ENCODE measurements at places on chromosomes 4 and X.
A peak's percentile ranks its signal among the peaks of the same experiment; 100 is the strongest.

DNA sequence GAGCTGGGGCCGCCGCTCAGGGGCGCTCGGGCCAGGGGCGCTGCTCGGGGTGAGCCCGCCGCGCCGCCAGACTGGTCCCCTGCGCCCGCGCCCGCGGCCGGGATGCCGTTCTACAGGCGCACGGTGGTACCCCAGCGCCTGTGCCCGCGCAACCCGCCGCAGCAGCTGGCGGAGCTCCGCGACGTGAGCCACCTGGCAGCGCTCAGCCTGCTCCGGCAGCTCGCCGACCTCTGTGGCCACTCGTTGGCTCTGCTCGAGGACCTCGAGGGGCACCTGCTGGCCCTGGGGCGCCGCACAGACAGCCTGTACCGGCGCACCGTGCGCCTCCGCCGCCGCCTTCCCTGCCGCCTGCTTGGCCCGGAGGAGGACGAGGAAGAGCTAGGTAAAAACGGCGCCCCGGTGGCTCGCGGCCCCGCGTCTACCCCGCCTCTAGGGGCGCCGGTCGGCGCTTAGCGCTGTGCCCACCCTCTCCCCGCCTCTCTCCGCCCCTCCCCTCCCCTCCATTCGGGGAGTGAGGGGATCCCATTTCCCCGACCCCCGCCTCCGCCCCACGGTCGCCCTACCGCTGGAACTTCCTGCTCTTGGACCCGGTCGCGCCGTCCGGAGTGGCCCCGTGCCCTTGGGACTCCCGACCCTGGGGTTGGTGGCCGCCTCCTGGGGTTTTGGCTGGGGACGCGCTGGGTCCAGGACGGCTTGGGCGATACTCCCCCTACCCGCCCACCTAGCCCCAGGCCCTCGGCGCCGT lies 513 bp downstream of the NHSL2 start:
- DNase-seq = peak; percentile 21

- DNase-seq = no peak
These were observed 42.0 kb downstream of the TEC start for GRCh38 chr4:48227662-48228061.

DNA sequence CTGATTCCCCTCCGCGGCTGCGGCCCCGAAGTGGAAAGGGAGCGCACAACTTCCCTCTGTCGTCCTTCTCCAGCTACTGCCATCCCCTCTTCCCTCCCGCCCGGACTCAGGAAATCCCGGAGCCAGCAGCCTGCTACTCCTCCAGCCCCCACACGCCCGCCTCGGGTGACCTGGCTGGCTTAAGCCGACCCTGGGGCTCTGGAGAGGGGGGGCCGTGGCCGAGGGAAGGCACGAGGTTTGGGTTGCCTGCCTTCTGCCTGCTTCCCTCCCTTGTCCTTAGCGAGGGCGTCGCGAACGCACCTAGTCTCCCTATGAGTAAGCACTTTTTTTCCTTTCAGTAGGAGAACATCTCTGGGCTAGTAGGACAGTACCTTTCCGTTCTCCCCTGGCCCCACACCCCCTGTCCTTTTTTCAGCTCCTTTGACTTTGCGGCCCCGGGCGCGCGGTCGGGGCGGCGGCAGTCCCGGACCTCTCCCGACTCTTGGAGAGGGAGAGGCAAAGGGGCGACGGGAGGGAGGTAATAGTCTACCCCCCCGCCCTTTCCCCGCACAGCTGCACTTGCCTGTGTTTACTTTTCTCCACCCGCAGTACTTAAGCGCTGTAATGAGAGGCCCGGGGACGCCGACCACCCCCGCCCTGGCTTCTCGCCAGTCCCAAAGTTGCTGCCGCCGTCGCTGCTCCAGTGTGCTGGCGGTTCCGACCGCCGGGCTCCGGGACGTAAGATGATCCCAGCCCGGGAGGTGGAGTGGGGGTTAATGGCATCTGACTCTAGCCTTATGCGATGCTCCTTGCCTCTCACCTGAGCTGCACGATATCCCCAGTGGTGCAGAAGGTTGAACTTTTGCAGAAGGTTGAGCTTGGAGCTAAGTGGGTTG lies 868 bp downstream of the PLS3 start:
- peak; percentile 74 for DNase-seq

DNA sequence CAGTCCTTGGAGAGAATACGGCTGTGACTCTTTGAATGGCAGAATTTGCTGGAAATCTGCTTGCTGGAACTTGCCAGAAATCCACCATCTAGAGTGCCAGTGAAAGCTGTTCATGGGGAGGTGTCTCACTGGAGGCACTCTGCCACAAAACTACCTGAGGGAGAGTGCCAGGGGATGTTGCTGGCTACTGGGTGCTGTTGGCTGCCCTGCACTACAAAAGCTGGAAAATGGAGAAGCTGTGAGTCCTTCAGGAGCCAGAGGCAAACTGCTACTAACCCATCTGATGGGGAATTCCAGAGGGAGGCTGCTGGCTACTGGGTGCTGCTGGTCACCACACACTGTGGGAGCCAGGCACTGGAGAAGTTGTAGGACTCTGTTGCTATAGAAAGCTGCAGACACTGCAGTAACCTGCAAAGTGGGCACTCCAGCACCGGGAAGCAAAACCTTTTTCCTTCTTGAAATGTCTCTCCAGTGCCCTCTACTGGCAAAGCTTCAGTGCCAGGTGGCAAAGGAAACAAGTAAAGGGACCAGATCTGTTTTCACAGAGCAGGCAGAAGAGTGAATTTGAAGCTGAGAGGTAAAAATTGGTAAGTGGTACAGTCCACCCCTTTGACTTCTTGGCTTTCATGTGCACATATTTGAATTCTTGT lies 47.8 kb upstream of the HSD17B10 start:
- DNase-seq = peak; percentile 18

DNA sequence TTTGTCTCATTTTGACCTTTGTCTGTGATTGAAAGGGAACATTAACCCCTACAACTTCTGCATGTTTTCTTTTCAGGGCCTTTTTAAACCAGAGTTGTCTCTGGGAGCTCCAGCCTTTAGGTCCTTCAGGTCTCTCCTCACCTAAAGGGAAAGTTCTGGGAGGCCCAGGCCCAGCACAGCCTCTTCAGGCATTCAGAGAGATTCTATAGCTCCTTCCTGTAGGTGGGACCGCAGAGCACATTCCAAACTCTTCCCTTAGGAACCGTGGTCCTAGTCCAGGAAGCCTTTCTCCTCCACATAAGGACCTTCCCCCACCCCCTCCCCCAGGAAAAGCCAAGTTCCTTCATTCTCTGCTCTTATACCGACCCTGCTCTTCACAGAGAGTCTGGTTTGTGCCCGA lies 14.9 kb downstream of the NKX6-1 start:
- DNase-seq = no peak

DNA sequence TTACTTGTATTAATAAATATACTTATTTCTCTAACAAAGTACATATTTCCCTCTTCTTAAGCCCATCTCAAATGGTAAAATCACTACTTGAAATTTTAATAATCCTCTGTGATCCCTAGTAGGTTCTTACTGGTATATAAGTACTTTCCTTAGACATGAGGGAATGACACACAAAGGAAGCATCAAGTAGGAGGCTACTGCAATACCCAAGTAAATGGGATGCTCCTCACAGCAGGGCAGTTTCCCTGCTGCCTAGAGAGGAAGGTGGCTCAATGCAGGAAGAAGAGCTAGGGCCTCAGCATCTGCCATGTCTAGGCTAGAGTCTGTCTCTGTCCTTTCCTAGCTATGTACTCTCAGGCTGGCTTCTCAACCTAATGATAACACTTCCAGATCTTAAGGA lies 122.1 kb upstream of the DIPK2B start:
- no peak for DNase-seq

GRCh38 chr4:179804440-179804839 lies 2362.2 kb upstream of the AGA start:
- no peak for DNase-seq

GRCh38 chr4:44869222-44869882 lies 143.0 kb upstream of the GNPDA2 start:
- no peak for DNase-seq

GRCh38 chr4:119518915-119519410 lies 109.6 kb downstream of the PDE5A start:
- no peak for DNase-seq

GRCh38 chrX:1468250-1468772 lies 15.6 kb upstream of the ASMTL start:
- no peak for DNase-seq

DNA sequence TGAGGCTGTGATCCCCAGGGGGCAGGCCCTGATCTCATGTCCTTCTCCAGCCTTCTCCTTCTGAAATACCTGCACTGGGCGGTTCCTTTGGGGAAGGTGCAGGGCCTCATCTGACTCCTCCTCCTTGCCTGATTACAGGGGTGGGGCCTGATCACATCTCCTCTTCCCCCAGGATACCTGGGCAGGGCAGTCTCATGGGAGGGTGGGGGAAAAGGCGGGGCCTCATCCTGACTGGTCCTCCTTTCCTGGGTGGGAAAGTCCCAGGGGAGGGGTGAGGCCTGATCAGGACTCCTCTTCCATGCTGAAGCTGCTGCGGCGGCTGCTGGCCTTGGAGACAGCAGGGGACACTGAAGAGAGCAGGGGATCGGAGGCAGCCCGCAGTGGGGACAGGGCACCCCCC lies 13.3 kb downstream of the TFE3 start:
- no peak for DNase-seq

- no peak for DNase-seq
These were observed 154.4 kb downstream of the HNRNPD start for GRCh38 chr4:82219346-82219745.

DNA sequence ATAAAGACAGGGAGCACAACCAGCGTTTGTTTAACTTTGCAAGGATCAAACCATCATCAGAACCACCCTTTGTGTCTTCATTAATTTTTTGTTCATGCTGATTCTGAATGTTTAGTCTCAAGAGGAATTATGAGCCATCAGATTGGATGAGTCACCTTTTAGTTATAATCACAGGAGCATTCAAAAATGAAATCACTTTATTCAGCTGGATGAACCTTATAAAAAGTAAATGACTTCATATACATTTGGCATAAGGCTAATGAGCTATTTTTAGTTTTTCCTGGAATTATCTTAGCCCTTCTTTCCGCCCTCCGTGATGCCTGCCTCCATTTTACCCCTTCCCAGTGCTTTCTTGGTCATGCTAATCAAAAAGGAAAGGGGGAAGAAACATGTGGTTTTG lies 103.6 kb downstream of the SORBS2 start:
- DNase-seq = no peak

DNA sequence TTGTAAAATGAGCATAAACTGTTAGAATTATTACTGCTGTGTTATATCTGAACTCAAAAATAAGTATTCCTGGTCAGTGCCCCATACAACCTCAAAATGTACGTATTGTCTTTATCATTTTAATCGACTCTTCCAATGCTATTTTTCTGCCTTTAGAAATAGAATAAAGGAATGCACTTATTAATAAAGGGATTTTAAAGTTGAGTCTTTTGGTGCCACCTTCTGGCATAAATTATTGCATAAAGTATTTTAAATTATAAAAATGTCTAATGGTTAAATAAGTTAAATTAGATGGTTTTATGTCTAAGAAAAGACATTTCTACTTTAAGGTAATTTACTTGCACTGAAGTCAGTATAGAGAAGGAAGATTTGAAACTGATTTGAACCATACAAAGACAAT lies 424.0 kb upstream of the NDST4 start:
- DNase-seq = no peak

- DNase-seq = no peak
These were observed 985 bp upstream of the CXCL11 start for GRCh38 chr4:76036855-76037254.

- DNase-seq = no peak
These were observed 231.3 kb downstream of the INPP4B start for GRCh38 chr4:142614621-142615323.

GRCh38 chrX:153600032-153600373 lies 1.1 kb upstream of the CCNQ start:
- DNase-seq = no peak

DNA sequence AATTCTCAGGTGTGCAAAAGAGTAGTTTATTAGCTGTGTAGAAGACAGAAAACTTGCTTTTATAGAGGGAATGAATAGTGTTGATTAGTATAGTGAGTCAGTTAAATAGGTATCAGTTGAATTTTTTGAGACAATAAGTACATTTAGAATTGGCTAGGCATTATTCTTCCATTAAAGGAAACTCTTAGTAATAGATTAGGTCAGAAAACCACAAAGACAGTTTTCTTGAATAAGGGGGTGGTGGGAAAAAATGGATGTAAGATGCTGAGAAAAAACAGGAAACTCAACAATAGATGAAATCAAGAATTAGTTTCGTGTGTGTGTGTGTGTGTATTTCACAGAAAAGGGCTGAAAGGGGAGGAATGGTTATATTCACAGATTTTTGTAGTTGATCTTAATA lies 16.8 kb downstream of the CD38 start:
- no peak for DNase-seq

DNA sequence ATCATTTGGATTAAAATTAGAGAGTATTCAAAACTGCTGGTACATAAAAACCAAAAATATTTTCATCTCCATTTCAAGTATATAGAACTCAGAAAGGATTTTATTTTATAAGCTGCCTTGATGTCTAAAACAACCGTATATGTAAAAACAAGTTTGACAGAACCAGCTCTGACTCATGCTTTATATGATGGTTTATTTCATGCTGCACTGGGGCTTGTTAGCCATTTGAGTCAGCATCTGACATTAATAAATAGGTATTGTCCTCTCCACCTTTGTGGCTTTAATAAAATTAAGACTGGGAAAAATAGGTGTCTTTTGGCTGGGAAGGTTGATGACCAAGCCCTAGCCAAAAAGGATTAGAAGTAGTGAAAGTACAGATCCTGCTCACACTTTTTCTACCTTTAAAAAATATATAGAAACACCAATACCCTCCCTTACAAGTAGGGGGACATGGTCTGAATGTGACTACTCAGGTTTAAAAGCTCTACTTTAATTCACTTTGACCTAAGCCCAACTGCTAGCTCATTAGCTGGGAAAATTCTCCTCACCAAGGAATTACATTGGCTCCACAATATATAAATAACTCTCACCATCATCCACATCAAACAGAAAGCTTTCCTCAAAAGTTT lies 228.1 kb downstream of the ADAMTS3 start:
- no peak for DNase-seq

DNA sequence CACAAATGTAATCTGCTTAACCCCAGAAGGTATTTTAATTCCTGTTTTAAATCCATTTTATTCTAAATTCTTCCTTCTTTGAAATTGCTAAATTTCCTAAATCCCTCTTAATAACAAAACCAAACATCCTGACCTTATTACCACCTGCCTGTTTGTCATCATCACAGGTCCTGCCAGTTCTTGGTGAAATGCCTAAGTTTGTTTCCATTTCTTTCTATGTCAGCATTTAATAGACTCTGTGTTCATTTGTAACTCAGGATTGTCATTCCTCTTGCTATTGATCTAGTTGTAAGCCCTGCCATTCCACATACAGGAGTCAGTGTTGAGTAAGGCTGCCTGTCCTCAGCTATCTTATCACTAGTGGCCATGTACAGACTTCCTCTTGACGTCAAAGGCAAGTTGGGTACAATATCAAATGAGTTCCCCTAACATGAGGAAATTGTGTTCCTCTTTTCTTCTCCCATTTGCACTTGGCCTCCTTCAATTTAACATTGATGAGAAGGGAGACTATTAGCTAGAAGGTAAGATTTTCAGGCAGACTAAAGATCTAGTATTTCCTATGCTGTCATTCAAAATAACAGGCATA lies 440.1 kb downstream of the AFF2 start:
- DNase-seq = no peak

- DNase-seq = no peak
These were observed 130.8 kb downstream of the ZAR1 start for GRCh38 chr4:48620831-48621230.

- DNase-seq = no peak
These were observed 9.9 kb downstream of the ARHGAP36 start for GRCh38 chrX:131067846-131068745.
